NCI-H187 treated with DMSO at 0.1 percent for 48 hours (cell line): ENCODE measurements at places on chromosomes 6 and 20.

GRCh38 chr6:106534004-106534403 is 95.3 kb downstream of the RTN4IP1 start:
- no peak for DNase-seq

DNA sequence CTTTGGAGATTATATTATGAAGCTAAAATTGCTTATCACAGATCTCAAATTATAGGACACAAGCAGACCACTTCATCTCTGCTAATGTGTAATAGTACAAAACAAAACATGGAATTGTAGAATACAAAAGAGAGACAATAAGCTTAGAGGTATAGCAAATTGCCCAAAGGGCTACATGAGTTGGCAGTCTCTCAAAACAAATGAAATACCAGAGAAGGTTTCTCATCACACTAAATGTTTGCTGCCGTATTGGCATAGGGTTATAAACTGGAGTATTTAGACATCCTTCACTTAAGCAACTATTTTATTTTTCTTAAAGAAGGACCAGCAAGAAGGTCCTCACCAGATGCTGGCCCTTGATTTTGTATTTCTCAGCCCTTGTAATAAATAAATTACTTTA is 5.9 kb upstream of the EYA4 start:
- DNase-seq = no peak

GRCh38 chr6:146543211-146543939 is at the start of gene RAB32:
Gene RAB32 (plus strand): TSS chr6:146543833. CDS start chr6:146543872, 39 bp downstream.
- no peak for DNase-seq

- no peak for DNase-seq
These were observed 7.7 kb upstream of the HTR1B start for GRCh38 chr6:77470983-77471382.

GRCh38 chr20:20036756-20037155 is 15.5 kb downstream of the CRNKL1 start:
- no peak for DNase-seq

- no peak for DNase-seq
These were observed 222.6 kb upstream of the MARCKS start for GRCh38 chr6:113634352-113635163.

- no peak for DNase-seq
These were observed 59.7 kb downstream of the SYNJ2 start for GRCh38 chr6:158041370-158041769.

GRCh38 chr6:7200598-7201443 is 93.1 kb downstream of the RREB1 start:
- no peak for DNase-seq

DNA sequence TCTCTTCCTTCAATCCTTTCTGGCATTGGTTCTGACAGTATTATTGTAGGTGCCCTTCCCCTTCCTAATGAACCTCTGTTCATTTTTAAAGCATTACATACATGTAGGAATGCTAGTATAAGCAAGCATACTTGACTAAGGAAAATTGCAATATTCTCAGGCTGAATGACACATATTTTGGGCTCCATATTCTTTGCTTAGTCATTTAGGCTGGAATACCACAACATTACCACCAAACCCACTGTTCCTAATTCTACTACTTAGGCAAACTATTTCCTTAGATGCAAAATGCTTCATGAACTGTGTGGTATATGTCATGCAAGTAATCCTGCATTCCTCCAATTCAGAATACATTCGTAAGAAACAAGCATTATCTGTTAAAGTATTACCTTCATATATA is 113.9 kb downstream of the PRDM1 start:
- no peak for DNase-seq

DNA sequence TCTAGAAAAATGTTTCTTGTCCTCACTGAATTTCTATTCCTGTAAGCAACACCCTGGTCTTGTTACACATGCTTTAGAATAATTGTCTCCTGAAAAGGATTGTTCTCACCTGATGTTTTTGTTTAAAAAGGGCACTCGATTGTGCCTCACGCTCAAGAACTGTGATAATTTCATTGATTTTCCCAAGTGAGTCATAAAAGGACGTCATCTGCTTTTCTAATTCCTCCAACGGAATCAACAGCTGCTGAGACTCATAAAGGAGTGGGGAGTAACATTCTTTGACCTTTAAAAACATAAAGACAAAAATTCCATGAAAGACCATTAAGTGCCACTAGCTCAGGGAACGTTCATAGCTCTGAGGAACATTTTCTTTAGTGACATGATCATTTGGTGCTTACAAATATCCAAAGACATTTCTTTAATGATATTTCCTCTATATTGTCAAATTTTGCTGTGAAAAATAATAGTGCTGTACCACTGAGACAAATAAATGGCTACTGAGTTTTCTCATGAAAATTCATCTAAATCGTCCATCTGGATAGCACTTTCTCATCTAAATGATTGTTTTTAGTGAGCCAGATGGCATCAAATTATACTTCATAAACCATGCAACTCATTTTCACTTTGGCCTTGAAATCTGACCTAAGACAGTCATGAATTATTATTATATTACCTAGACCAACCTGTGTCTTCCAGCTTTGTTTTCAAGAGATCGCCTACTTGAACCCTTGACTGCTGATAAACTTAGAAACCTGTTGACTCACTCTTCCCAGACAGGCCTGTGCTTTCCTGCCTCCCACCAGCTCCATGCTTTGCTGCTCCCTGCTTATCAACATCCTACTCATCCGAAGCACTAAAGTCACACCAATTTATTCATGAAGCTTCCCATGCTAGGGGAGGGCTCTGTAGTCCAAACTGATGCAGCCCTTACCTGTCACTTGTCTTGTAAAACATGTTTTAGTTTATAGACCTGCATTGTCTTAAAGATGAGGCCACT is 178.2 kb downstream of the SYNE1 start:
- no peak for DNase-seq

- no peak for DNase-seq
These were observed 185.9 kb downstream of the UST start for GRCh38 chr6:148932731-148933130.

DNA sequence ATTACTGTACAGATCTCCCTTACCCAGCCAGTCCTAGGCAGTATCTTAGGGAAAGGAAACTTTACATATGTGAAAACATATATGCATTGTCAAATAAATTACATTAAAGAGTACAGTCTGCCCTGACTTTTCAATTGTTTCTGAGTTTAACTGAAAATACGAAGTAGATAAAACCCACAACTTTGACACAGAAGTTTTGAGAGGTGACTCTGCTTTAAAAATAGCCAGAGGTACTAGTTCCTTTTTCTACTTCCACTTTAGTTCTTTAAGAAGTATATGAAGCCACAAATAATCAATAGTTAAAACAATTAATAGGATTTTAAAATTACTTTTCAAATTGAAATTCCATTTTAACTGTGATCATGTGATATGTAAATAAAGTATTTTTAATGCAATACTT is 62.9 kb downstream of the BMP5 start:
- no peak for DNase-seq

DNA sequence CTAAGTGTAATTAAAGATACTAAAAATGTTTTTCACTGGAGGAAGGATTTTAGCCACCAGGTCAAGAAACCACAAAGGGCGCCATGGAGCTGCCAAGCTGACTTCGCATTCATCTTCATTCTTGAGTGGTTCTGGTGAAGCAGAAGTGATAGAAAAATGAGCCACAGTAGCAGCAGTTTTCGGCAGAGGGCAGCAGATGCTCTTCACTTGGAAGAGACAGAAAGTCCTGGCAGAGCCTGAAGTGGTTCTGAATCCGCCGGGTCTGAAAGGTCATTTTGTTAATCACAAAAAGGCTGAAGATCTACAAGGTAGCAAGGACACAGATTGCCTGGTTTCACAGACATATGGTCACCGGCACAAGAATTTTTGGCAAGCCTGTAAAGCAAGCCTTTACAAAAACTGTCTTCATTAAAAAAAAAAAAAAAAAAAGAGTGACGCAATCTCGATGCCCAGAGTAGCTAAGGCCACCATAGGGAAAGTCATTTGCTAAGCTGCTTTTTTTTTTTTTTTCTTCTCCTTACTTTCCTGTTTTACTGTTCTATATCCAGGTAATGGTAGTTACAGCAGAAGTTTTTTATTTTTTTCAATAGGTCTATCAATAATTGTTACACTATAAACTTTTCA is 345.1 kb upstream of the AGPAT4 start:
- no peak for DNase-seq

DNA sequence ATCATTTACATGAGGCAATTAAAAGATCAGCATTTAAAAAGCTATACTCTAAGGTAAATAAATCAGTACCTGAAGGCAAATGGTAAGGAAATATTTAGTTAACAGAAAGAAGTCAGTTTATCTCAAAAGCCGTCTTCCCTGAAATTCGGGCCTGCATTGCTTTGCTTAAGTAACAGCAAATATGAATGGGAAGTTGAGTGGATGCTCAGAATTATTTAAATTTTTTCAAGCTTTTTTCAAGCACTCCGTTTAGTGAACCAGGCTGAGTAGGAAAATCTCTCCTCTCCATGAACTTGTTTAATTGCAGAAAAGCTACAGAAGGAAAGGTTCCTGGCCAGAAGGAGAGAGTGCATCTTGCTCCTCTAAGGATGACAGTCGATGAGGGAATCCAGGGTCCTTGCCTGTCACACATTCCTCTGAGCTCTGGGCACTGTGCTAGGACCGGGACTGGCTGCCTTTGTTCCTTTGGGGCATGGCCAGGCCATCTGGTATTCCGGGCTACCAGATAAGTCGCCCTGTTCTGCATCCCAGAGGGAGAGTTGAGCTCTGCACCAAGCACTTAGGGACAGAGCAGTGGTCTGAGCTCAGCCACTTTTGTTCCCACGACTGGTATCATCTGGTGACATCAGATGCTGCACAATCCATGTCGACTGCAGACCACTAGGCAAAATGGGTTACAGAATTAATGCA is 77.6 kb downstream of the RIN2 start:
- DNase-seq = no peak

GRCh38 chr20:56987986-56988385 is 278.5 kb downstream of the BMP7 start:
- DNase-seq = no peak

DNA sequence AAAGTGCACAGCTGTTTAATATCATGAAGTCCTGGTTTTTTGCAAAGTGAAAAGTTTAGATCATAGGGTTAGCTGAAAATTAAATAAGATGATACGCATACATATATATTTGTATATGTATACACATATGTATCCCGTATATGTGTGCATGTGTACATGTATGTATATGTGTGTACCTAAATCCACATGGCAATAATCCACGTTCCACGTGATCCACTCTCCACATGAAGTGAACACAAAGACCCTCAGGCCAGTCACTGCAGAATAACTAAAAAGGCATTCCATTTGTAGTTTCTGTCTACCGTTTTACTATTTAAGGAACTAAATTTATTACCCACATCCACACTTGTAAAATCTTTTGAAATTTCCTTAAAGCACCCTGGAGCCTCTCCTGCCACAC is 294.9 kb downstream of the FOXA2 start:
- no peak for DNase-seq

GRCh38 chr6:50791900-50792508 is 26.7 kb upstream of the TFAP2B start:
- DNase-seq = no peak

DNA sequence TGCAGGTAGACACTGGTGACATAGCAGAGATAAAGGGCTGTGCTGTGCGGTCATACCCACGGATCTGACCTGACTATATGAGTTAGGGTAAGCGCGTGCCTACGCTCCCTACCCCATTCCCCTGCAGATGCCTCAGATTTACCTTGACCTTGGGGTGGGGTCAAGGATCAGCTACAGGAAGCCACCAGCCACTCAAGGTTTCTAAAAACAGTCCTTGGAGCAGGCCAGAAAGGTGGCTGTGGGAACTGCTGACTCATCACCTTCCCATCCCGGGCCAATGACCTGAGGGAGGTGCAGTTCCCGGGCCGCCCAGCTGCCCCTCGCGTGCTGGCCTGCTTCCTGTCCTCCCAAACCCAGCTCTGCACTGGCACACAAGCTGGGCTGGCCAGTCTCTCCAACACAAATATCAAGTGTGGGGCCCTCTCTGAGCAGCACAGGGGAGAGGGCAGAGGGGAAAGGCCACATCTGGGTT is 23.0 kb downstream of the KCNK5 start:
- no peak for DNase-seq

DNA sequence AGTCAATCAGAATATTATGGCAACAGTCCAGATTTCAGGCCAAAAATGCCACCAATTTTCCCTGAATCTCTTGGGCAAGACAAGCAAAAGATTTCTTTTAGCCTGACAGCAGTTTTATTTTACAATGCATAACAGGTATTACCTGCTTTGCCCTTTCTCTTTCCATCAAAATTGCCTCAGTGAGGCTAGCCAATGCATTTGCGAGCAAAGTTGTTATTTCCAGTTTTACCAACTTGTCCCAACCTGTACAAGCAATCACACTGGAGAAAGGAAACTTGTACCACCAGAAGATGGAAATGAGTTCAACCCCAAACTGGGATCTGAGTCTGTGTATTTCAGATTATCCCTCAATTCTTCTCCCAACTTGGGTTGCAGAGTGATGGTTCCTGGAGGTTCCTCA is 279.9 kb upstream of the CDYL start:
- no peak for DNase-seq

DNA sequence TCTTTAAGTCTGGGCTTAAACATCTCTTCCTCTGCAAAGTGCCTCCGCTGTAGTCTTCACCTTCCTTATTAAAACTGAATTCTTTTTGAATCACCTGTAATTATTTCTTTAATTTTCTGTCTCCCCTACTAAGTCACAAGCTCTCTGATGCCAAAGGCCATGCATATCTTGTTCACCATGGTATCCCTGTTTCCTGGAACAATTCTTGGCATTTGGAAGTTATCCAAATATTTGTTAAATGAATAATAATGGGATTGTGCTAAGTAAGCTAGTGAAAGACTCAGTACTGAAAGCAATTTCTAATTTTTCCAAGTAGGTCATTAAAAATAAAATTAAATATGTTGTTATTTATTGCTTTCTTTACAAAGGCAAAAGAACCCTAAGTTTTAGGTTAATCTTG is 12.2 kb downstream of the SNAP91 start:
- DNase-seq = no peak

- DNase-seq = no peak
These were observed 12.0 kb downstream of the TTI1 start for GRCh38 chr20:38021087-38021772.

DNA sequence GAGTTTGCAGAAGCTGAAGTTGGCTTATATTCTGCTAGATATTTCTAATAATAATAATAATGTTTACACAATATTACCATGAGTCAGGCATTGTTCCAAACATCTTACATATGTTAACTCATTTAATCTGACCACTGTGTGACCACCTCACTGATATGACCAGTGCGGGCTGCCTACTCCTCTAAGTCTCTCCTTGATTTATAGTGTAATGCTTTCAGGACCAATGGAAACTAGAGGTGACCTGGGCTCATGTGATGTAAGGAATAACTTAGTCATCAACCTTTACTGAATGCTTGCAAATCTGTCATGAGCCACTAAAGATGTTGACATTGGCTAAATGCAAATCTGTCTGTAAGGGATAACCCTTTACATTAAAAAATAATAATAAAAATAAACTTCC is 51.1 kb upstream of the GPR6 start:
- no peak for DNase-seq

GRCh38 chr20:50151034-50151743 is 2.3 kb downstream of the PEDS1 start:
- no peak for DNase-seq

GRCh38 chr6:139712830-139713229 is 338.4 kb upstream of the CITED2 start:
- no peak for DNase-seq
